ENCODE measurements at places on chromosomes 7 and 10.

DNA sequence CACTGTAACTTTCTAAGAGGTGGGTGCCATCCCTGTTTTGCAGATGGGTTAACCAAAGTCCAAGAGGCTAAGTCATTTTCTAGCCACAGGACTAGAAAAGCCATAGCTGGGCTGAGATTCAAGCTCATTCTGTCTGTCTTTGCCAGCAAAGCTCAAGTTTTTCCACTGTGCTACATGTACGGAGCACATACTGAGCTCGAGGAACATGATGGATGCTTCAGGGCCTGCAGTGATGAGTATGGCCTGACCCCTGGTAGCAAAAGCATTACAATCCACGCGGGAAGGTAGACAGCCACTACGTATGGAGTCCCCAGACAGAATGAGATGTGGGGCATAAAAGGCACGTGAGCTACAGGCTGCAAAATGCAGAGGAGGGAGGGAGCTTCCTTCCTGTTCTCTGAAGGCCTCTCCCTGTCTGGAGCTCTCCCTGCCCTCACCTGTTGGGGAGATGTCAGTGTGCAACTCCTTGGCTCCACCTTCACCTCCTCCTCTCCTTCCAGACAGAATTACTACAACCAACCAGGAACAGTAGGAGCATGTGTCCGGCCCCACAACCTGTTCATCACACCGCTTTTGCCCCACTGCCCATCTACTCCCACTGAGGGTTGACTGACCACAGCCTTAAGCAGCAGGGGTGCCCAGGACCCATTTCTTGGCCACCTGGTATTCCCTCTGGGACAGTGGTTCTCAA, 16.4 kb downstream of the ITPRIP start:
- DNase-seq: no peak

- no peak for DNase-seq
Measured at GRCh38 chr7:31890766-31891165, 179.4 kb downstream of the PDE1C start.

GRCh38 chr7:135147899-135148721, at the start of gene TMEM140:
TMEM140 (plus strand) TSS chr7:135148072; CDS start chr7:135164442, 16,370 bp downstream.
- no peak for DNase-seq

DNA sequence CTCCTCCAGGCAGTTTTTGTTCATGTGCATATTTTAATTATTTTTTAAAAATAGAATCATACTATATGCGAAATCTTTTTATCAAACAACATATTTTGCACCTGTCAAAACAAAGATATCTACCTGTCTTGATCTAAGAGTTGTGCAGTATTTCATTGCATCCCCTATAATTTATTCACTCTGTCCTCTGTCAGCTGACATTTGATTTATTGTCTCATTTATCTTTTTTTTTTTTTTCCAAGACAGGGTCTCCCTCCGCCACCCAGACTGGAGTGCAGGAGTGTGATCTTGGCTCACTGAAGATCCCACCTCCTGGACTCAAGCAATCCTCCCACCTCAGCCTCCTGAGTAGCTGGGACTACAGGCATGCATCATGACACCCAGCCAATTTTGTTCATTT, 49.0 kb downstream of the PRLHR start:
- DNase-seq: no peak

DNA sequence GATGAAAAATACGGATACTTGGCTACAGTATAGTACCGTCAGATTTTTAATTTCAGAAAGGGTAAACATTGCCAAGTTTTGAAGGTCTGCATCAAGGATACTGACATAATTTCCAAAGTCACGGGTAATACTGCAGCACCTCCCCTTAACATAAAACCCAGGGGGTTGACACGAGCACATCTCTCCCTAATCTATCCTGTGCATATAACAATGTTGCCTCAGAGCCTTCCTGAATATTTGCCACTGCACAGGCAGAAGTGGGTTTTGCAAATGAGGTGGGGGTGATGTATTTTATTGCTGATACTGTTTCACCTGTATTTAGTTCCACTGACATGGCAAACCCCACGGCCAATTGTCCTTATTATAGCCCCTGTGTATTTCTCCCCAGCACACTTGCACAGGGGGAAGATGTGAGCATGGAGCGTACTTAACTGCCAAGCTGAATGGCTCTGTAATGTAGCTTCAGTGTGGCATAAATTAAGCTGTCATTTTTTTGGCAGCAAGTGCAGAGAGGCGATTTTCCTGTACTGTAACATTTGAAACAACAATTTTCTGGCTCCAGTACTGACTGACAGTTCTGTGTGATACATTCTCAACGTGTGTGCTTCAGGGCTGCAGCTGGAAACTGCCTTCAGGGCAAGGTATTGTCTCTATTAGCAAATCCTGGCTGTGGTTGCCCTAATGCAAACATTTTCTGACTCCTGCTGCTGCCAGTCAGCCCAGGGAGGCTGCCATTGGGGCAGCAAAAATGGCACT, 299.6 kb upstream of the SP4 start:
- no peak for DNase-seq

DNA sequence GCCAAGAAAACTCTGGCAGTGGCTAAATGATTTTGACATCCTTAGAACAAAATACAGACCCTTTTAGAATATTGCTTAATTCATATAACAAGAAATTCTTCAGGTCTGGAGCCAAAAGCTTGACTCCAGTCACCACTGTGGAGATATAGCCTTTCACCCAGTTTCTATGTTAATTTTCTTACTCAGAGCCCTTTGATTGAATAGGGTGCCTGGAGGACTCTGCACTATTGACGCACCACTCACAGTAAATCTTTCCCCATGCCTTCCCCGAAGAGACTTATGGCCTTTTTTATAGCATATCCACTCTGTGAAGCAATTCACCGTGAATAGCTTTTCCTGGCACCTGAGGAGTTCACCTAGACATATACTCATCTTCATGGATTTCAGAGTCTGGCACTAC, 613.8 kb downstream of the ZWINT start:
- no peak for DNase-seq

GRCh38 chr10:133241501-133242205, 4.0 kb downstream of the VENTX start:
- no peak for DNase-seq

- DNase-seq: no peak
Measured at GRCh38 chr7:115267503-115267902, 345.6 kb downstream of the MDFIC start.

GRCh38 chr10:71755179-71755879, 18.0 kb downstream of the VSIR start:
- DNase-seq: no peak

Data from stimulated activated CD4-positive, alpha-beta T cell treated with anti-CD3 and anti-CD28 coated beads, Interleukin-1b, Interleukin-23, amount 100 ng/mL, for 24 hours (primary cell).